ENCODE measurements at places on chromosomes 3 and 15.

DNA sequence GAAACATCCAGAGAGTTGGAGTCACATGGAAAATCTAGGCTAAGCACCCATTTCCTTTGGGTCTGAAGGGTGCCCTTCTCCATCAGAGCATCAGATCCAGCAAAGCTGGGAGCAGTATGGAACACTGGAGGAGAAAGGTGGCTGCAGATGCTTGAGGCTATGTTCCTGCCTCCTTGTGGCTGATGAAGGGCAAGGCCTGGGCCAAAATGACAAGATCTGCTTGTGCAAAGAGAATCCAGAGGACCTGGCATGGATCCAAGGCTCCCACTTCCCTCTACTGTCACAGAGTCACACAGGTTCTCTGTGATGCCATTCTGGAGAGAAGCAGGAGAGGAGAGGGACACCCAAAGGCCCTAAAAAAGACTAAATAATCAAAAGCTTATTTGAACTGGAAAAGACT is 9.2 kb upstream of the ATP8B4 start:
- no peak for DNase-seq

DNA sequence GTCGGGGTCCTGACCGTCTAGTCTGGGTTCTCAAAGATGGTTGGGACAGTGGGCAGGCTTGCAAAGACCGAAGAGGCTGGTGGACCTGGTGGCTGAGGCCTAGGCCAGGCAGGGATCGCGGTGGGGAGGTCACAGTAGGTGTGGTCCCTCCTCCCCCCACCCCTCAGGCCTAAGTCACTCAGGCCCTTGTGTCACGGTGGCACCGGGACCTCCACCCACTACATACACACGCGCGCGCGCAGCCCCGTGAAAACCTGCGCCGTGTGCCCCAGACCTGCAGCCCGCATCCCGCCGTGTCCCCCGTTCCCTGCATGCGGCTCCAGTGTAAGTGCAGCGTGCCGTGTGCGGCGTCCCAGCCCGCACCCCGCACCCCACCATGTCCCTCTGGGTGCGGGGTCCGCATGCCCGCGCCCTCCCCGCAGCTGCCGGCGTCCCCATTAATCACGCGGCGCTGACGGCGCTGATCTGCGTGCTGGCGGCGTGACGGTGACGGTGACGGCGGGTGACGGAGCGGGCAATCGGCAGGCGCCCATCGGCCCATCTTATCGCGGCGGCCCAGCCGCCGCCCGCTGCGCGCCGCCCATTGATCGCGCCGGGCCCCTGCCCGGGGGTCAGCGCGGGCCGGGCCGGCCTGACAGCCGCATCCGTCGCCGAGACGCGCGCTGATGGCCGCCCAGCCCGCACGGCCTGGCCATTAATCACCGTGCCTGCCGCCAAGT is 24.4 kb downstream of the SEC61A1 start:
- no peak for DNase-seq

DNA sequence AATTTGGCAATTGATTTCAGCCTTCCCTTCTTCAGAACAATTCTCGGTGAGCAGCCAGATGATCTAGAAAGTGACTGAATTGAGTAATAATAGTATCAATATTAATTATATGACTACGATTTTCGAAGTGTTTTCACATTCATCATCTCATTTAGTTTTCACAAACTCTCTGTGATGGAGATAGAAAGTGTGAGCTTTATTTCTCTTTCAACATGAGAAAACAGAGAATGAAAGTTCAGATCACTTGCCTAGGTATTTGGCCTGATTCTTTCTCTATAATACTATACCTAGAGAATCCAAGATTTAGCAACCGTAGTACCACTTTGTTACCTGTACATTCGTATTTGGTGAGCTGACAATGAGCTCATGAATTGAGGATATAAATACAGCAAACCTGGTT is 739.2 kb upstream of the NR2F2 start:
- DNase-seq, result no peak

DNA sequence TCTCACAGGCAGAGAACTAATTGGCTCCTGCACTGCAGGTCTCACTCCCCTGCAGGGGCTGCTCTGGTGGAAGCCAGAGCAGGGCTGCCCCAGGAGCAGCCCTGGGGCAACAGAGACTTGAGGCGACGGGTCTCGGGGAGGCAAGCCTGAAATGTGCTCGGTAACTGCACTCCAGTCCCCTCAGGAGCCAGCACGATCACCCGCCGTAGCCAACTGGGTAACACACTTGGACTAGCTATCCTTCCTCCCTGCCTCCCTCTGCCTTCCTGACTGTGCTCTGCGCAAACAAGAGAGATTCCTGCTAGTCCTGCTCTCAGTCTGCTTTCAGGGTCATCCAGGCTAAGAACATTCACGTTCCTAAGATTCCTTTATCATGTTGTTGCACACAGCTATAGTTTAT is 140.7 kb upstream of the NSMCE3 start:
- DNase-seq, result no peak

- DNase-seq, result no peak
Measured at GRCh38 chr15:56234804-56235203, 8.9 kb downstream of the RFX7 start.

DNA sequence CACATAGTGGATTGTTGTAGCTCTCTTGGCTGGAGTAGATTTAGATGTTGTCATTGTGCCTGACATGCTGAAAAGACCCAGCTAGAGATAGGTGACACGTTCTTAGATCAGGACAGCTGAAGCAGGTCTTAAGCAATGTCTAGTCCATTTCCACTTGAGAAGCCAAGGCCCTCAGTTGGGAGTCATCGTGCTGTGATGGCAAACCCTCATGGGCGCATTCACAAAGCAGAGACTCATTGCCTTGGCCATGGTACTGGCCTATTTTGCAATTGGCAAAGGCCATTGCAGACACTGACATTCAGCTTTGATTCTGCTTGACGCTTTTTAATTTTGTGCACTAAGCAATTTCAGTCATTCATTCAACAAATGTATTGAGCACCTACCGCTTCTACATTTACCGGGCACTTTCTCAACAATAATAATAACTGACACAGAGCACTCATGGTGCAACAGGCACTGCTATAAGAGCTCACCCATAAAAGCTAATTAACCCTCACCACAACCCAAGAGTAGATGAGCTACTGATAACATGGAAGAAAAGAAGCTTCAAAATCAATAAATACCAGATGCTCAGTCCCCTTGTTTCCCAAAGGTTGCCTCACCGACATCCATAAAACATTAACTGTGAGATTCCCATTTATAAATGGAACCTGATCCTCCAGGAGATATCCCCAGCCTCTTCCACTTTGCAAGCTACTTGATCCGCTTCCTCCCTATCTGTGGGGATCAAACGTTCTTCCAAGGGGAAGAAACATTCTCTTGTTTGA is 200.1 kb downstream of the TLE3 start:
- no peak for DNase-seq

DNA sequence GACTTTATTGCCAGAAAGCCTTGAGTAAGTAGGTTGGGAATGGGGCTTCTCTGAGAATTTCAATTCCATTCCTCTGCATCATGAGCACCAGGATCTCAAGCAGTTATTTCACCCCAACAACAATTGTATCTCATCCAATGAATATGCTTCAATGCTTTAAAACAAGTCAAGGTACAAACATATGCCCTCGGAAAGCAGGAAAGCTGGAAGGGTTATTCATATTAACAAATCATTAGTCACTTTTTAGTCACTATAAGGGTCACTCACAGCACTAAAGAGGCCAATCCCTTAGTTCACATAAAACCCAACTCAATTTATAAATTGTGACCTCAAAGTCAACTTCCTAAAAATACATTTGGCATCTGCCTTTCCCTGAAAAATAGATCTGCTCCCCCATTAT is 16.2 kb downstream of the MB21D2 start:
- no peak for DNase-seq

GRCh38 chr3:67946436-67946835 is 292.0 kb upstream of the SUCLG2 start:
- no peak for DNase-seq

GRCh38 chr15:25391971-25392721 is 46.7 kb downstream of the UBE3A start:
- no peak for DNase-seq

- no peak for DNase-seq
Measured at GRCh38 chr3:1752205-1752604, 346.5 kb upstream of the CNTN4 start.

DNA sequence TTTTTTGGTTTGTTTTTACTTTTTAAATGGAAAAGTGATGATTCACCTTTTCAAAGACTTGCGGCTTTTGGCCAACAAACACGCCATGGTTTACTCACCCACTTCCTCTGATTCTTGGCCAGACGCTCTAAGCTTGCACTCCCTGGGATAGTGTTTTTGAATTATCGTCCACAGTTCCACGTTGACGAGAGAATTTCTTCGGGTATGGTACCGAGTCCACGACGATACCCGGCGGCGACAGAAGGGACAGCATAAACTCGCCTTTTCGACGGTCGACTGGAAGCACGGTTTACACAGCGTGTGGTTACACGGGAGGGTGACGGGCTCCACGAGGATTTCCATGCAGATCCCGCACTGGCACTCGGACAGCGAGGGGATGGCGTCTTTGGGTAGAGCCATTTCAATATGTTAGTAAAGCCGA is 783 bp downstream of the RNF168 start:
- peak; percentile 29 for DNase-seq

GRCh38 chr3:152040319-152040718 is 166.9 kb downstream of the SUCNR1 start:
- DNase-seq, result no peak

DNA sequence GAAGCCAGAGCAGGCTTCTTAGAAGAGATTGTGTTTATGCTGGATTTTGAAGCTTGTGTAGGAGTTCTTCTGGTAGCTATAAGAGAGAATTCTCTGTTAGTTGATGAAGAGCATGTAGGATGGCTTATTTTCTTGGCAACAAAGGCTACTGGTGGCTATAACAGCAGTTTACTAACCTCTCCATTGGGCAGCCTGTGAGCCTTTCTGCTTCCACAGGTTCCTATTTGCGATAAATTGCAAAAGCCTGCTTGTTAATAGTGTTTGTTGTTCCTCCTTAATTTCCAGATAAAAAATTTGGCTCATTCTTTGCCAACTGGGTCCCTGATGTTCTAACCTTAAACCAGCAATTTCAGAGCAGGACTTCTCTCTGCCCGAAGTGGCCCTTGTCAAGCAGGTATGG is 290.6 kb upstream of the TRIM42 start:
- no peak for DNase-seq

DNA sequence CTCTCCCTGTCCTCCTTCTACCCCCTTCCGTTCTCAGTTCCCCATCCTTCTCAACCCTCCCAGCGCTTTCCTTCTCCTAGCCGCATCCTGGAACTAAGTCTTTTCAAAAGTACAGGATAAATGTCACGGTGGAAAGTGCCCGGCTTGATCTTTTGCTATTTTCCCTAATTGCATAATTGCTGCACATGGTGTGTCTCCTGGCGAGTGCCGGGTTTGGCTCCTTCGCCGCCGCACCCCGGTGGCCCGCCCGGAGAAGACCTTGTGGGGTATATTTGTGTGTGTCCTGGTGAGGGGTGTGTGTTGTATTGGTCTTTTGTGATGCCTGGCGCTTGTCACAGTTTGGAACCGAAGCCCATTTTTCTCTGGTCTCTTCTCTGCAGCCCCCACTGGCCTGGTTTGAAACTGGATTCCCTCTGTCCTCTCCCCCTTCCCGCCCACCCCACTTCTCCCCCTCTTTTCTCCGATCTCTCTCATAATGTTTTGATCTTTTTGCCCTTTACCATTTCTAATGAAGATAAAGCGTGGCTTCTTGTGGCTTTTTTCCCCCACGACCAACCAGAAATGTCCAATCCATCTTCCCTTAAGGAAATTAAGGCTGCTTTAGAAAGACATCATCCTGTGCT is 692 bp downstream of the UBE2E2 start:
- DNase-seq, result no peak

DNA sequence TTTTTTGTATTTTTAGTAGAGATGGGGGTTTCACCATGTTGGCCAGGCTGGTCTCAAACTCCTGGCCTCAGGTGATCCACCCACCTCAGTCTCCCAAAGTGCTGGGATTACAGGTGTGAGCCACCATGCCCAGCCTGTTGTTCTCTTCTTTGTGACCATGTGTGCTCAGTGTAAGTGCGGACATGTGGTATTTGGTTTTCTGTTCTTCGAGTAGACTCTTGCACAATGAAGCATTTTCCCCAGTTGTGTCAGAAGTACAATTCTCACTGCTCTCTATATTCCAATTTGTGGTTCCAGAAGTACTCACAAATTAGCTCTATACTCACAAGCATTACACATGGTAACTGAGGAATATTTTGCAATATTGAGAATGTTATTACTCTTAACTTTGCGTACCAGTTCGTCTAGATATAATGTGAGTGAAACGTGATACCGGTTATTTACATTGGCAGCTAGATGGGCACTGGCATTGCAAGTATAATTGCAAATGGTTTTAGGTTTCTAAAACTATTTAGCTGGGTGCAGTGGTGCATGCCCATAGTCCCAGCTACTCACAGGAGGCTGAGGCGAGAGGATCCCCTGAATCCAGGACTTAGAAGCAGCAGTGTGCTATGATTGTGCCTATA is 34.2 kb upstream of the MTMR14 start:
- DNase-seq, result no peak

DNA sequence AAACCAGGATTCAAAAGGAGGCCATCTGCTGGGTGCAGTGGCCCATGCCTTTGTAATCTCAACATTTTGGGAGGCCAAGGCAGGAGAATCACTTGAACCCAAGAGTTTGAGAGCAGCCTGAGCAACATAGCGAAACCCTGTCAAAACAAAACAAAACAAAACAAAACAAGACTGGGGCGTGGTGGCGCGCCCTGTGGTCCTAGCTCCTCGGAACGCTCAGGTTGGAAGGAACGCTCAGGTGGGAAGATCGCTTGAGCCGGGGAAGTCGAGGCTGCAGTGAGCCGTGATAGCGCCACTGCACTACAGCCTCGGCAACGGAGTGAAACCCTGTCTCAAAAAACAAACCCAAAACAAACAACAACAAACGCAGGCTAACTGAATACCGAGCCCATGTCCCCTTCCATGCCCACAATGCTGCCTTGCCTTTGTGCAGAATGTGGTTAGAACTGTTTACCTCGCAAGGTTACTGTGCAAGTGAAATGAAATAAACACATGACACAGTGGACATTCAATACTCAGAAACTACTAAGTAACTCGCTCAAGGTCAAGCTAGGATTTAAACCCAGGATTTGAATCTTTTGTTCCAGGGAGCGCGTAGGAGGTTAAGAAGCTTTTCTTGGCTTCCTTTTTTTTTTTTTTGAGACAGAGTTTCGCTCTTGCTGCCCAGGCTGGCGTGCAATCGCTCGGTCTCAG is 766 bp upstream of the EMC4 start:
- DNase-seq, result no peak

GRCh38 chr3:167929968-167930367 is 165.8 kb downstream of the GOLIM4 start:
- no peak for DNase-seq

DNA sequence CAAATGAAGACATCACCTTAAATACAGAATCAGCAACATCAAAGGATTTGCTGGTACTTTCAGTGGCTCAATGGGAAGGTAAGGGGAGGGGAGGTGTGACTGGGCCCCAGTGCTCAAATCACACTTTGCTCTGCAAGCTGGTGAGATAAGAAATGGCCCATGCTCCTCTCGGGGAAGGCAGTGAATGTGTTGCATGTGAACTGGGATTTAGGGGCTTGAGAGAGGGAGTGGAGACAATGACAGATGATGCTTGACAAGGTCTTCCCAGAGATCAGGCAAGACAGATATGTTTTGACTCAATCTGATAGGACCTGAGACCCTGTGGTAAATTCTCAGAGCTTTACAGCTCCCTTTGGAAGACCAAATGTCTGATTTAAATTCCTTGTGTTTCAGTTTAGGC is 233.0 kb upstream of the PROK2 start:
- DNase-seq, result no peak

- no peak for DNase-seq
Measured at GRCh38 chr3:182527745-182528144, 265.6 kb upstream of the ATP11B start.
